ENCODE measurements at places on chromosomes 3 and 15.

GRCh38 chr3:127800508-127800907 is 21.8 kb downstream of the MGLL start:
- H3K27ac ChIP-seq = no peak overlapping the region
- H3K36me3 ChIP-seq = no peaks in the 10 kb centered on the region
- no peak for DNase-seq
- no peaks in the 10 kb centered on the region for H3K27me3 ChIP-seq

GRCh38 chr3:105826778-105827634 is 41.8 kb downstream of the CBLB start:
- H3K27me3 ChIP-seq = no peaks in the 10 kb centered on the region
- H3K36me3 ChIP-seq = no peaks in the 10 kb centered on the region
- H3K4me3 ChIP-seq = no peak overlapping the region

DNA sequence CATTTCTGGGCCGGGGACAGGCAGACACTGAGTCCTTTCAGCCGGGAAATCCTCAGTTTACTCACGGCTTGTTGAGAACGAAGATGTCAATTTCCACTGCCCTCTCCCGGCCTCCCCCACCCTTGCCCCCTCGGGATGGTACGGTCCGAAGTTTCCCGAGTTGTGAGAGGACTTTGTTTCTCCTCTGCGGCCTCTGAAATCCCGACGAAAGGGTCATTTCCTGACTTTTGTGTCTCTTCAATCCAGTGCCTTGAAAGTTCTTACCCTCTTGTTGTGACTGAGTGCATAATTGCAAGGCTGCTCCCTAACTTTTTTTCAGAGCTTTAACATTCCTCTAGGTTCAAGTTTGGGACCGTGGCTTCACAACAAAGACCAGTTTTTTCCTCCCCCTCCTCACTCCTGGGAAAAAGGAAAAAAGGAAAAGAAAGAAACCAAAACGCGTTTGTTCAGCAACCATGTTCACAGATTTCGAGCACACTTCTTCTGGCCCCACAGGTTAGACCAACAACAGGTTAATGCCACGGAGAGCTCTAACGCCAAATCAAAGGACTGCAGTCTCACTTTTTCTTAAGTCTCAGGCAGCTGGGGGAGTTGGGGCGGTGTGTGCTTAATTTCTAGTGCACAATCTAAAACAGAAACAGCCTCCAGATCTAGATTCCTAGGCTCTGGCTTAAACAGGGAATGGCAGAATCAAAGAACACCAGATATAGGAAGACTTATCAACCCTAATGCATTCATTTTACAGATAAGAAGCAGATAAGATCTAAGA is 138.9 kb downstream of the TMCO5A start:
- H3K36me3 ChIP-seq = no peaks in the 10 kb centered on the region
- peak overlapping the region; percentile 95 for H3K27ac ChIP-seq
- peak; percentile 21 for DNase-seq

GRCh38 chr15:86489981-86490380 is 410.3 kb downstream of the AGBL1 start:
- H3K4me1 ChIP-seq = no peaks in the 10 kb centered on the region
- DNase-seq = no peak
- no peak overlapping the region for H3K27ac ChIP-seq

DNA sequence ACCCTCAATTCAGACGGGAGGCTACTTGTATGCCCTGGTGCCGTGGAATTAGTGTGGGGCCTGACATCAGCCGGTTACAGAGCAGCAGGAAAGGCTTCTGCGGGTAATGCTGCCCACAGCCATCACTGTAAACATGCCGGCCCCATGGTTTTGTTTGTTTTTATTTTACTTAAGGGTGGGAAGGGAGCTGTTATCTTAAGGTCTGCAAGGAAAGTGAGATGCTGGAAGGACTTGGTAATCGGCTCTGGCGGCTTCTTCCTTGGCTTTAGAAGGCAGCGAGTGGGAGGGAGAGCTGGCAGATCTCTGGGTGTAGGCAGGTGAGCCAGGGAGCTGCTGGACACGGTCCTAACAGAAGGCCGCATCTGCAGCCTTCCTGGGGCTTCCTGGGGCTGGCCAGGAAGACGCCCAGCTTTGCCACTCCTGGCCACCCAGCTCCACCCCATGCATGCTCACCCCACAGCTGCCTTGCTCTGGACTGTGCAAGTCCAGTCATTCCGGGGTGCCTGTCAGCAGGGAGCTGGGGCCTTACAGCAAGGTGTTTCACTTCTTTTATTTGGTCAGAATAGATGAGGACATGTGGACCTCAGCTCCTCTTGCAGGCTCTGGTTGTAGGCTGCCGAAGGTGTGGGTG is 54.1 kb upstream of the FURIN start:
- no peaks in the 10 kb centered on the region for H3K36me3 ChIP-seq
- no peak overlapping the region for H3K27ac ChIP-seq
- no peak for DNase-seq
- H3K4me3 ChIP-seq = no peak overlapping the region
- no peaks in the 10 kb centered on the region for H3K4me1 ChIP-seq
- no peaks in the 10 kb centered on the region for H3K27me3 ChIP-seq

GRCh38 chr15:57604507-57604906 is 12.8 kb downstream of the MYZAP start:
- H3K36me3 ChIP-seq = no peaks in the 10 kb centered on the region
- H3K27ac ChIP-seq = no peak overlapping the region
- H3K4me3 ChIP-seq = no peak overlapping the region

Measured in uterus (tissue), 4 donors.